SK-MEL-5 (cell line): ENCODE measurements at places on chromosomes 5 and 9.

DNA sequence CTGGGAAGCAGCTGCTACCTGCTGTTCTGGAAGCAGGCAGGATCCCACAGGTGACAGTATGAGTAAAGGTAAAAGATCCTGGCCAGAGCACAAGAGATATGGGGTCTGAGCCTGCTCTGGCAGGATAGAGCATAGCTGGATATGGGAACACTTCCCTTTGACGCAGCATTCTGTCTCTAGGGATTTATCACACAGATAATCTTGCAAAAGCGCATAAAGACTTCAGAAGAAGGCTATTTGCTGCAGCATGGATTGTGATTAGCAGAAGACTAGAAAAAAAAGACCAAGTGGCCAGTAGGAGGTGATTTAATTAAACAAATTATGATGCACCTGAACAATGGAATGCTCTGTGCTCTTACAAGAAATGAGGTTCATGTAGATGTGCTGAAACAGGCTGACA, 52.4 kb upstream of the PWWP2A start:
- peak; percentile 55 for DNase-seq

DNA sequence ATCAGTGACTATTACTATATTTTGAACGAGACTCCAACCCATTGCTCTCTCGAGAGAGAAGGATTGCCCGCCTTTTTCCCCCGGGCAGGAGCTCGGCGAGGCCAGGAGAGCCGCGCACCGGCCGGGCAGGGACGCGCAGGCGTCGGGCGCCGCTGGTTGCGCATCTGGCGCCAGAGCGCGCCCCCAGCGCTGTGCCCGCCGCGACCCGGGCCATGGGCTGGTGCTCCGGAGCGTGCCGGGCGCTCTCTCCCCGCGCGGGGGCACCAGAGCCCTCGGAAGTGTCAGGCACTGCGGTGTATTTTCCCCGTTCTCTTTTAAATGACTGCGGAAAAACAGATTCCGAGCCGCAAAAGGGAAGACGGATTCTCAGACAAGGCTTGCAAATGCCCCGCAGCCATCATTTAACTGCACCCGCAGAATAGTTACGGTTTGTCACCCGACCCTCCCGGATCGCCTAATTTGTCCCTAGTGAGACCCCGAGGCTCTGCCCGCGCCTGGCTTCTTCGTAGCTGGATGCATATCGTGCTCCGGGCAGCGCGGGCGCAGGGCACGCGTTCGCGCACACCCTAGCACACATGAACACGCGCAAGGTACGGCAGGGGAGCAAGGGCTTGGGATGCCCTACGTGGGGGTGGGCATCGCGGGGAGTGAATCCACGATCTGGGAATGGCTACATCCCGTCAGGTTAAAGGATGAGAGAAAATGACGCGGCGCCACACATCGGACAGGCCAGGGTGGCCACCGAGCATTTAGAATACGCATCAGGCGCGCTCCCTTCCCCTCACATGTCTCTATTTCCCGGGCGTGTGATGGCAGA, 1.1 kb upstream of the NTRK2 start:
- DNase-seq: peak; percentile 78

DNA sequence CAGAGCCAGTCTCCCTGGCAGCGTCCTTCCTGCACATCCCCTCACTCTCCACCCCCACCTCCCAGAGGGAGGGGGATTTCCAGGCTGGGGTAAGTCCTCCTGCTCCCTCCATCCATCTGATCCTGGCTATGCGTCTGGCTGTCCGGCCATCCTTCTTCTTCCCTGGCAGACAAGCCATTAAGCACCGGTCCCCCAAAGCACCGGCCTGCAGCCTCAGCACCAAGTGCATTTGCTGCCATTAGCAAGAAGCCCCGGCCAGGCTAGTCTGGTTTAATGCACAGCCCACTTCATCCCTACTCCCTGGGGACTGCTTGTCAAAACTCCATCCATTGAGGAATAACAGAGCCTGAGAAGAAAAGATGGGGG, 208.7 kb upstream of the IER5L start:
- no peak for DNase-seq

GRCh38 chr9:121634329-121635261, 16.8 kb upstream of the DAB2IP start:
- DNase-seq: peak; percentile 59

DNA sequence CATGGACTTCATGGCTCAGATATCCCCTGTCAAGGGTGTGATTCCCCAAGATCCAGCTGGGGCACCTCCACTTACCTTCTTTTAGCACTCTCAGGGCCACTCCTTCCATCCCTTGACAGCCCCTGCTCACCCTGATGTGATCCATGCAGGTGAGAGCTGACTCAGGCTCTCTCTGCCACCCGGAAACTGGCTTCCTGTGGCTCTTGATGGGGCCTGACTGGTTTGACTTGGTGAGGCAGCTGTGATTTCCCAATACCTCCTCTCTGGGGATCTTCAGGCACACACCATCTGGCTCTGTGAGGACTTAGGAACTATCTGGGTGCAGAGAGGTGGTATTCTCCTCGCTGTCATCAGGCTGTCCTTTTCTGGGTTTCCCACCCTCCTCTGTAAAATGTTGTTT, 7.9 kb upstream of the FAT2 start:
- DNase-seq: no peak

- DNase-seq: peak; percentile 57
Measured at GRCh38 chr5:36066540-36067210, at the start of gene UGT3A2. Gene UGT3A2, minus strand, starts transcription at chr5:36066882. Its CDS starts 93 bp downstream, at chr5:36066789.

DNA sequence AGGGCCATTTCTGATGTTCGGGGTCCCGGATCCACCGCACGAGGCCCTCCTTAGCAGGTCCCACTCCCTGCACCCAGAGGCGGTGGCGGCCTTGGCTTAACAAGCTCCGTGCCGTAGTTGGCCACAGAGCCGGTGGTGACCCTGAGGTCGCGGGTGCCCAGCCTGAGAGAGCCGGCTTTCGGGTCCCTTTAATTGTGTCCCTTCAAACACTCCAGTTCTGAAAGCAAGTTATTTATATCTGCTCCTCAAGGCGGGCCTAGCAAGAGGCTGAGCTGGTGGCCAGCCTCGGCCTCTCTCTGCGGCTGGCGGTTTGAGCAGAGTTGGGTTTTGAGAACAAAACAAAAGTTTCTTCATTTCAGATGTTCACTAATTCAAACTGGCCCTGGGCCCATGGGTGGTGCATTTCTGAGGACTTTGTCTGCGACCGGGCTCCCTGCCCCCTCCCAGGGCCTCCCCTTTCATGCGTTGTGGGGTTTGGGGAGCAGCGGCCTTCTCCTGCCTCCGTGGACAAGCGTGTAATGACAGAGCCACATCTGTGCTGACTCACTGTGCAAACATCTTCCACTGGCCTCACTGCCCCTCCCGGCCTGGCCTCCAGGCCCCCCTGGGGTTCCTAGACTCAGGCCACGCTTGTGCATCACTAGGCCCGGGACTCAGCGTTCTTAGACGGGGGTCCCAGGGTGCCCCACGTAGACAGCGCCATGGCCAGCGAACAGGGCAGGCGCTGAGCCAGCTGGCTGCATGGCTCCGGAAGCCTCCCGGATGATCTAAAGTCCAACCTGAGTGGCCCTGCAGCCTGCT, 49.4 kb upstream of the COL5A1 start:
- no peak for DNase-seq

DNA sequence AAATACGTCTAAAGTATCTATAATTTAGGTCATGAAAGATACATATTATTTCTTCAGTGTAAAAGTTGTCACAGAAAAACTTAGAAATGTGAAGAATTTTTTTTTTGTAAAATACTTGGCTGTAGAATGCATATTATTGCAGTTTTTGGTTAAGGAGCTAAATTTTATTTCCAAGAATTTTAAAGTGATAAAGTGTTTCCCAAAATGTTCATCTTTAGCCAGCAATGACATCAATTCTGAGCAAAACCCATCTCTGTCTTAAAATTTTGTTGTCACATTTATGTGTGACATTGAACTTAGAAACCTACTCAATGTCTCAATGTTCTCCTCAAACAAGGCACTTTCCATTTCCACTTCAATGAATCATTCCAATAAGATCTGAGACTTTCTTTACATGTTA, 47.8 kb upstream of the RPS23 start:
- DNase-seq: no peak

DNA sequence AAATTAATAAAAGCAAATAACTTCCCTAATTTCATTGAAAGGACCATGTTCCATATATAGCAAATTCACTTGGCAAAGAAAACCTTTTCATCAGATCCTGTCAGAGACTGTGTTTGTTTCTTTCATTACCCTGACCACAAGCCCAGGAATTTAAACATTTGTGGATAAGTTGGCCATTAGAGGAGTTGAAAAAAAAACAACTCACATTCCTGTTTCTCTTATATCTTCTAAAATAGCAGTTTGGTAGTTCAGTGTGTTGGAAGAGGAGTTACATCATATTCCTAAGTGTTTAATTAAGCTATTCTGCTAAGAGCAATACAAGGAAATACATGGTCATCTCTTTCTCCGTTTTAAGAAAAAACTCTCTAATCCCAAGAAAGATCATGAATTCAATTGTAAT, 505.6 kb downstream of the TLE1 start:
- peak; percentile 3 for DNase-seq

- DNase-seq: no peak
Measured at GRCh38 chr9:5578018-5578697, 50.7 kb upstream of the RIC1 start.

DNA sequence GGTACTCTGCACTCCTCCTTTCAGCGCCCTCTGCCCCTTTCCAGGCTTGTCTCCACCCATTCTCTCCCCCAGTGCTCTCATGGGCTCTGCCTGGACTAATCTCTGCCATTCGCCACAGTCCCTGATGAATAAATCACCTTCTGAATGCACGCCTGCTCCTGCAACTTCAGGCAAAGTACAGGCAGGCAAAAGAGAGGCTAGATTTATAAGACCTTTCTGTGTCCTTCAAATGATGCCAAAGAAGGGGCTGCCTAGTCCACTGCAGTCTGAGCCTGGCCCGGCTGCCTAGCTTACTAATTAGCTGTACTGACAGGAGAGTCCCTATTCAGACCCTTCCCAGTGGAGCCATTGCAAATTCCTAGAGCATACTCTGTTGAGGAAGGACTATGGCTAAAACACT, 7.4 kb downstream of the FGF1 start:
- DNase-seq: no peak

DNA sequence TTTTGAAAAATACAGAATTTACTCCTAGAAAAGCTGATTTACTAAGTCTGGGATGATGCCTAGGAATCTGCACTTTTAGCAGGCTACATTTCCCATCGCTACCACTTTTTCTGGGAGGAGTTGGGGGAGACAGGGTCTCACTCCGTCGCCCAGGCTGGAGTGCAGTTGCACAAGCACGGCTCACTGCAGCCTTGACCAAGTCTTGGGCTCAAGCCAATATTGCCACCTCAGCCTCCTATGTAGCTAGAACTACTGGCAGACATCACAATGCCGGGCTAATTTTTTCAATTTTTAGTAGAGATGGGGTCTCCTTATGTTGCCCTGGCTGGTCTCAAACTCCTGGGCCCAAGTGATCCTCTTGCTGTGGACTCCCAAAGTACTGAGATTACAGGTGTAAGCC, 85.9 kb downstream of the NR6A1 start:
- no peak for DNase-seq

GRCh38 chr9:127279717-127280285, 15.2 kb downstream of the GARNL3 start:
- no peak for DNase-seq

GRCh38 chr9:16241231-16241630, 629.2 kb downstream of the BNC2 start:
- DNase-seq: no peak

GRCh38 chr5:89071941-89072331, 189.0 kb upstream of the MEF2C start:
- DNase-seq: no peak

DNA sequence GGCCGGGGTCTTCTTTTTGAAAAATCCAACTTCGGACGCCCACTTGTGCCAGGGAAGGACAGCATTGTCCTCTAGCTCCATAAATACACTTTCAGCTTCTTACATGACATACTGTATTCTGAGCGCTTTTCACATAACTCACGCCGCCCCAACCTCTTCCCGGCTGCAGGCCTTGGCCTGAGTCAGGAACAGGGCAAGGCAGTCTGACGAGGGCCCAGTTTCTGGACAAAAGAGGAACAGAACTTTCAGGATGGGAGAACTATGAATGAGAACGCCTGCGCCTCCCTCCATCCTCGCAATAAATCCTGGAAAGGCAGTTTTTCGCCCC, 650 bp downstream of the DCTN4 start:
- DNase-seq: no peak

DNA sequence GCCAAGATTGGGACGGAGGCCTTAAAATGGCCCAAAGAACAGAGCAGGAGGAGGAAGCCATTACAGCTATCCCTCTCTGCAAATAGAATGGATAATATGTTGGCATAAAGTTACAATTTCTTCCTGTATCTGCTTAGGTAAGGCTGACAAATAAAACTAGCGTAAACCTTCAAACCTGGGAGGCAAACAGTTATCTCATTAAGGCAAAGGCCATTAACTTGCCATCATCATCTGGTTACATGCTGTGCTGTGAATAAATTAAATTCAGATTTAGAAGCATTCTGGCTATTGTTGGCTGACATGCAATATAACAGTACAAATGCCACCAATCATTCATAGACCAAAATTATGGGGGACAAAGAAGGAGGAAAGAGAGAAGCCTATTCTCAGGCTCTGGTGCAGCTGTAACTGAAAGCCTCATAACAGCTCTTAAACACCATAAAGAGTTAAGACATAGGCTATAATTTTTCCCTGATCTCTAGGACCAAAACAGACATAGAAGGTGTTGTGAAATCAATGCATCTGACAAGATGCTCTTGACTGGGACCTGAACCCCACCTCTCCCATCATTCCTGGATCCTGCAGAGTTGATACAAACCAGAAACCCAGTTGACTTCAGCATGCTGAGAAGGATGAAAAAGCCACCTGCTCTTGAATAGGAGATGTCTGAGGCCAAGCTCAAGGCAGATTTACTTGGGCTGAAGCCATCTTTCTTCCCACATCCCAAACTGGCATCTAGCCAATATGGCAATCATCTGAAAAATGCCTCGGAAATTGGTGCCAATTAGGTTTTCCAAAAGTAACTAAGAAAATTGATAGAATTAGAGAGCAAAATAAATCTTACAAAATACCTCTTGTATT, 62.5 kb downstream of the PLCXD3 start:
- DNase-seq: no peak

GRCh38 chr5:89998519-89999305, 410.8 kb downstream of the CETN3 start:
- no peak for DNase-seq

DNA sequence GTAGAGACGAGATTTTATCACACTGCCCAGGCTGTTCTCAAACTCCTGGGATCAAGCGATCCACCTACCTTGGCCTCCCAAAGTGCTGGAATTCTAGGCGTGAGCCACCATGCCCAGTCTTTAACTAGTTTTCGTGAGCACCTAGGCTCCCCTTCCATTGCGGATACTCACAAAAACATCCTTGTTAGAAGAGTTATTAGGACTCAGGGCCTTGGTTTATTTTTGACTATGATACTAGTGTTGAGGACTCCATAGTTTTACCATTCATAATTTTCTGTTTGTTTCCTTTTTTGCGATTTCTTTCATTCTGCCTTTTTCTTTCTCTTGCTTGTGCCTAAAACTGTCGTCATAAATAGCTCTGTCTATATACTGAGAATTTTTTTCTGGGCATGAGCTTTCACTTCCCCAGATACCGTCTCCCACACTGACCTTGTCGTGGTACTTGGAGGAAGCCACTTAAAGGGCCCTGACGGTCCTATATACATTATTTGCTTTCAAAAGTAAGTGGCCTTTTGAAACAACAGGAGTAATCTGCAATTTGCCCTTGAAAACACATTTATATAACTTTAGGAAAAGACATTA, 5.2 kb downstream of the F2R start:
- DNase-seq: no peak

GRCh38 chr9:89576404-89576839, 28.4 kb upstream of the GADD45G start:
- peak; percentile 47 for DNase-seq

- no peak for DNase-seq
Measured at GRCh38 chr5:84281383-84281782, 103.3 kb downstream of the EDIL3 start.
